ENCODE measurements at places on chromosomes 7 and 10.

DNA sequence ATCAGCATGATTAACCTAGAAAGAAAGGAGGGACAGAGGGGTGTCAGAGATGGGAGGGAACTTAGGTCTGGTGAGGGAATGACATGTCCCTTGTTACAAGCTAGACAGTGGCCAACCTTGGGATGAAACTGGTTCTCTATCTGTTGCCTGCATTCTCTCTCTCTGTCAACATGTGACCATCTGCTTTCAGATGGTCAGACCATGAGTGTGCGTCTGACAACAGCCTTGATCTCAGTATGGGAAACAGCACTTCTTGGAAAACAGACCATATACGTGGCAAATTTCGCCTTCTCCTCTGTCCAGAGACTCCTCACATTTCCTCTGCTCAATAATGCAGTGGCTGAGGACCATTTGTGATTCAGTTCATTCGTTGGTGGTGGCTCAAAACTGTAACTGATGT lies 845.9 kb downstream of the TYW1 start:
- no peak for DNase-seq

- DNase-seq = no peak
Measured at GRCh38 chr10:21924511-21924910, 79.0 kb downstream of the DNAJC1 start.

DNA sequence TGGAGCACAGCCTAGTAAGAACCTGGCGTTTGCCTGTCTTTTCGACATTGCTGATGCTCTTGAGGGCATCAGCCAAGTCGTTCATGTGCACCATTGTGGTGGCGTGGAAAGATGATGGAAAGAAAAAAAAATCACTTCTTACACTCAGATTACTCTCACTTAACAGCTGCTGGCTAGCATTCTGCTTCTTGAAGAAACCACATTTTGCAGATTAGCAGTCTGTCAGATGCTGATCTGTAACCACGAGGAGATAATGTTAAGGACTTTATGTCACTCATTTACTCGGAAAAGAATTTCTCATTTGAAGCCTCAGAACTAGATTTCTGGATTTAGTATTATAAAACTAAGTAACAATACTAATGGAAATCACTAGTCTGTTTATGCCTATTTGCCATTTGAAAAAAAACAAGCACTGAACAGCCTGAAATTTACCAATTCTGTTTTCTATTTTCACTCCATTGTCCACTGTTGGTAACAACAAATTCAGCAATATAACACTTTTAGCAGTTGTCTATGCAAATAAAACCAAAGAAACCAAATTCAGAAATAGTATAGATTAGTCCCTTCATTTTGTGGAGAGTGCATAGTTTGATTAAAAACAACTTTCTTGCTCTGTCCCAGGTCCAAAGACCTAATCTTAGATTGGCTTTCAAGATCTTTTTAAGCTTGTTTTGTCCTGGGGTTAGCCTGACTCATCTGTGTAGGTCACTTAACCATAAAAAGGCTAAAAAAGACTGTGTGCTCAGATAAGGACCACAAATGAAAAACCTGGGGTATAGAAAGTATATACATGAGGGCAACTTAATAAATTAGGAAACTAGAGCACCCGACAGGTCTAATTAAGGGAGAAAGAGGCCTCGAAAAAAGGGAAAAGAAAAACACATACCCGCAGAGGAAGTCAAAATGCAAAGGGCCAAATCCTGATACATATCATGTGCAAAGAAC lies 67.5 kb downstream of the NT5C2 start:
- no peak for DNase-seq

GRCh38 chr7:197413-198335 lies 5.3 kb downstream of the FAM20C start:
- DNase-seq = no peak

- no peak for DNase-seq
Measured at GRCh38 chr10:70343712-70344111, 38.7 kb downstream of the LRRC20 start.

GRCh38 chr7:93890041-93890463 lies 501 bp downstream of the TFPI2 start:
- no peak for DNase-seq

- no peak for DNase-seq
Measured at GRCh38 chr10:104197364-104197763, 34.8 kb downstream of the CFAP43 start.

GRCh38 chr10:110843031-110843430 lies 28.7 kb upstream of the PDCD4 start:
- no peak for DNase-seq

- no peak for DNase-seq
Measured at GRCh38 chr7:123784263-123784662, 35.5 kb upstream of the WASL start.

GRCh38 chr7:32890010-32890792 lies 1.4 kb downstream of the KBTBD2 start:
- peak; percentile 49 for DNase-seq

DNA sequence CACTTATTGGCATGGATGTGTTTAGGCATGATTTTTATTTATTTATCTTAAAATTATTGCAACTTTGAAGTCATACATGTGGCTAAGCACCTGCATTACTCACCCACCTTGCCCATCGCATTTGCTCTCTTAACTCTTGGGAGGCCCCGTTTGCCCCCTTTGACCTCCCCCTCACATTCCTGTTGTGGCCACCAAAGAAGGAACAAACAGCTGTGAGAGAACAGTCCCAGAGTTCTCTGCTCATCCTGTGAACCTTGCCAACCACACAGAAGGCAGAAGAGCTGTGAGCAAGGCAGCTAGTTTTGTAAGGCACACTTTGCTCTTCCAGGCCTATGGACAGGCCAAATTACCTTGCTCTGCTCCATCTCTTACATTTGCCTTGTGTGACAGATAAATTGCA lies 23.6 kb upstream of the FGL2 start:
- no peak for DNase-seq

DNA sequence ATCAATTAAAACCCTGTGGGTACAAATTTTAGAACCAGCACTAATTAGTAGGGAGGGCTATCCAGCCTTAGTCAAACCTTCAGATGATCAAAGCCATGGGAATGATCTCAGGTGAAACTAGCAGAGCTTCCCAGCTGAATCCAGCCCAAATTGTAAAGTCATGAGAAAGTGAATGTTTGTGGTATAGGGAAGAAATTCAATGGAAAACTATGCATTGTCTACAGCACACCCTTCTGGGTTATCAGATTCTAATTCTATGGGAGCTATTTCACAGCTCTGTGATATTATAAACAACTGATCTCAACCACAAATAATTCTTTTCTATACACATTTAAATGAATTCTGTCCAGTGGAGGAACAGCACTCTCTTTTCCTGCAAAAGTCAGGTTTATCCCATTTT lies 24.6 kb upstream of the BMPER start:
- DNase-seq = no peak

GRCh38 chr7:150800581-150801241 lies at the start of gene TMEM176A:
TSS of gene TMEM176A (plus strand) at chr7:150800769. CDS start at chr7:150801551, 782 bp downstream.
- no peak for DNase-seq

GRCh38 chr10:1569208-1569607 lies 168.1 kb downstream of the ADARB2 start:
- no peak for DNase-seq

GRCh38 chr10:131275691-131276090 lies 35.8 kb downstream of the TCERG1L start:
- no peak for DNase-seq

- DNase-seq = no peak
Measured at GRCh38 chr10:70799124-70799523, 13.9 kb upstream of the TBATA start.

DNA sequence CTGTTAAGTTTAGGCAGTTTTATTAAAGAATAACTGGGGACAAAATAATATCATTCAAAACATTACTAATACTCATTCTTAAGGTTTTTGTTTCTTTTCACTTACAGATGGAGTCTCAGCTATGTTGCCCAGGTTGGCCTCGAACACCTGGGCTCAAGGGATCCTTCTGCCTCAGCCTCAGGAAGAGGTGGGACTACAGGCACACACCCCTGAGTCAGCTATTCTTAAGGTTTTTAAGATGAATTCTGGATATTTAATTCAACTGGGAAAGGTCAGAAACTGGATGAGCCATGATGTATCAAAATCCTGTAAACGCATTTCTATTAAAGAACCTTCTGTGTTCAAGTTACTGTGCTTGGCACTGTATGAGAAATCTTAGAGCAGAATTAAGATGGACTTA lies 3.5 kb downstream of the OAT start:
- no peak for DNase-seq

GRCh38 chr10:101506829-101507661 lies 81.0 kb downstream of the POLL start:
- DNase-seq = no peak

GRCh38 chr10:70267161-70267933 lies 16.5 kb downstream of the NPFFR1 start:
- DNase-seq = no peak

GRCh38 chr7:28133872-28134271 lies 46.7 kb downstream of the JAZF1 start:
- DNase-seq = no peak

DNA sequence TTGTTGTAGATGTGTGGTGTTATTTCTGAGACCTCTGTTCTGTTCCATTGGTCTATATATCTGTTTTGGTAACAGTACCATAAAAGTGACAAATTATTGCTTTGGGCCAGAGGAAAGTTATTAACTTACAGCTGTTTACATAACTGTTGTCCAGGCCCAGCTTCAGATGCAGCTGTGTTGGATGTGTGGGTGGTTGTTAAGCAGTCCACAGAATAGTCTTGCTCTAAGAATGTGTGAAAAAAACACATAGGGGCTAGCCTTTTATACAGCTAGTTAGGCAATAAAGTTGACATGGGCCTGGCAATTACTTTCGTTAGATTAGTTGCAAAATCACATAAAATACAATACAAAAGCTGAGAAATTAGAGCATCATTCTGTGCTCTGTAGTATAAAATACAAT lies 31.9 kb downstream of the DLD start:
- no peak for DNase-seq

DNA sequence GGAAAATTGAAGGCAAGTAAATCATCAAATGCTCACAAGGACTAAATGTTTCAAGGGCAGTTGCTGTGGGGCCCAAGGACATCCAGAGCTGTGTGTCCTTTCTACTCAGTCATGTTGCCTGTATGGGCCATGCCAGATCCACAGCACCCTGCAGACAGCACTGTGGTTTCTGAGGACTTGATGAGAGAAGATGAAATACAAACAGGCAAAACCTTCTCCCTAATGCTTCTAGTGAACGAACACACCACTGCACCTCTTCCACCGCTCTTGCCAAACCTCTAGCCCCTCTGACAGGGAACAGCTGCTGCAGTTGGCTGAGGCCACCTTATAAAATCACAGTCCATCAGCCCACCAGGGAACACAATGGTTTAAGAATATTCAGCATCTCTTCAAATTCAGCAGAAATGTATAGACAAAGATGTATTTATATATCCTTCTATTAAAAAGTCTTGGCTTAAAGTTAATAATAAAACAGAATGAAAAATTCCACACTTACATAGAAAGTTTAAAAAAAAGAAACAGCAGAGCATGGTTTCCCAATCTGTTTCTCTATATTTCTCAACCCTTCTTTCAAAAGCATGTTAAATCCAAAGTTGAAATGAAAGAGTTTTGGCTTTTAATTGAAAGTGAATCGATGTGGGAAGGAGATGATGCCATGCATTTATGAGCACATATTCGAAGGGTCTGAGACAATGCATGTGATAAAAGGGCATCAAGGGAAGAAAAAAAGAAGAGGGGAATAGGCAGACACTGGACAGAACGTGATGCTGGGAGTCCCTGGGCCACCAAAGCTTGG lies 14.0 kb downstream of the CYP3A7 start:
- no peak for DNase-seq

- no peak for DNase-seq
Measured at GRCh38 chr7:70047891-70048448, 449.7 kb downstream of the AUTS2 start.

GRCh38 chr7:15681631-15682030 lies 4.9 kb downstream of the MEOX2 start:
- DNase-seq = no peak

DNA sequence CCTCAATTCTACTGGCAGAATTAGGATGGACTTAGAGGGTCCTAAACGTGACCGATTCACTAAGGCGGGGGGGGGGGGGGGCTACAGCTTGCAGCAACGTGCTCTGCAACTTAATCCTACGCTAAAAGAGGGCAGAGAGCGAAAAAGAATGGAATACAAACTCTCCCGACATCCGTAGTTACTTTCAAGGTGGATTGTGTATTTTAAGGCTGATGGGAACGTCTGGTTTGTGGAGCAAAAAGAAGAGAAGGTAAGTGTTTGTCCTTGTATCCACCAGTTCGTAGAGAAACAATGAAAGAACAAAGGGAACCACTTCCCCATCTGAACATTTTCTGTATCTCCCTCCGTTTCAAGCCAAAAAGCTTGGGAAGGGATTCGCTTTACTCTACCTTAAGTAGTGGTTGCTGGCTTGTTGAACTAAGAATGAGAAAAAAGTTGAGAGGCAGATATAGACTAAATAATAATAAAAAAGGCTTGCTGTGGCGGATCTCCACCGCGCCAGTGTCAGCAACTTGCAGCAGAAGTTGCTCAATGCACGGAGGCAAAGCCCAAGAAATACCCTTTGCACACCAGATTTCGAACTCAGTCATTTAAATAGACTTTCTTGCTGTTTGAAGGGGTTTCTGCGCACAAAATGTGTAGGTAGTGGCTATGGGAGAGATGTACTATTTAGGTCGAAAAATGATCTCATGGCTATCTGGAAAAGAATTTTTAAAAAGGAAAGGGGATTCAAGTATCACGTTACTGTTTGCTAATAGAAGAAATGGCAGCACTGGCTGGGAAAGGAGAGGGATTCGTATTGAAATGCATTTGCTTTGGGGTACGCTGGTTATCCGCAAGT lies 736 bp downstream of the SKIDA1 start:
- DNase-seq = peak; percentile 29

- DNase-seq = no peak
Measured at GRCh38 chr10:79344502-79345195, 2.6 kb upstream of the PPIF start.

GRCh38 chr10:132326344-132326889 lies 5.6 kb upstream of the LRRC27 start:
- no peak for DNase-seq

DNA sequence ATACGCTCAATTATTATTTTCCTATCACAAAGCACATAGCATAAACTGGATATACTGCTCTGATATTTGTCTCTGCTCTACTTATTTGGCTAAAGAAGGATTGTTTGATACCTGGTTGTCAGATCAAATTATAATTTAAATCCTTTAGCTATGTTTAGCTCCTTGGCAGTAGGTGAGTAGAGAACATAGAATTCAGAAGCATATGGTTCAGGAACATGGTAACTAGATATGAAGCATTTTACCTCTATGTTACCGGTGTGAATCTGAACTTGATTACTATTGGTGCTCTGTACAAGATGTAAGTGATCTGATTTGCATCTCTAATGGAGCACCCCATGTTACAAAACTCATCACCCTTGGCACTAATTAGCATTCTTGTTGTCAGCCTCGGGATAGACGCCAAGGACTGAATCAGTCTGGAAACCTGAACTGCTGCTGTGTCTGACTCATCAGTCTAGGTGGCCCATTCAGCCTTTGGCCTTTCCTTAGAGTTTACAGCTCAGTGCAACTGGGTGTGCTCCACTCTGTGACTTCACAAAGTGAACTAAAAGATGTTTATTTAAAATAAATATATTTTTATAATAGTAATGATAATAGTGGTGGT lies 12.3 kb upstream of the MYPN start:
- DNase-seq = no peak

- DNase-seq = no peak
Measured at GRCh38 chr7:122487131-122487530, 182.6 kb upstream of the FEZF1 start.

All from thyroid gland (tissue), 4 donors.